Naive B cell (primary cell): ENCODE measurements at places on chromosomes 16 and 17.

DNA sequence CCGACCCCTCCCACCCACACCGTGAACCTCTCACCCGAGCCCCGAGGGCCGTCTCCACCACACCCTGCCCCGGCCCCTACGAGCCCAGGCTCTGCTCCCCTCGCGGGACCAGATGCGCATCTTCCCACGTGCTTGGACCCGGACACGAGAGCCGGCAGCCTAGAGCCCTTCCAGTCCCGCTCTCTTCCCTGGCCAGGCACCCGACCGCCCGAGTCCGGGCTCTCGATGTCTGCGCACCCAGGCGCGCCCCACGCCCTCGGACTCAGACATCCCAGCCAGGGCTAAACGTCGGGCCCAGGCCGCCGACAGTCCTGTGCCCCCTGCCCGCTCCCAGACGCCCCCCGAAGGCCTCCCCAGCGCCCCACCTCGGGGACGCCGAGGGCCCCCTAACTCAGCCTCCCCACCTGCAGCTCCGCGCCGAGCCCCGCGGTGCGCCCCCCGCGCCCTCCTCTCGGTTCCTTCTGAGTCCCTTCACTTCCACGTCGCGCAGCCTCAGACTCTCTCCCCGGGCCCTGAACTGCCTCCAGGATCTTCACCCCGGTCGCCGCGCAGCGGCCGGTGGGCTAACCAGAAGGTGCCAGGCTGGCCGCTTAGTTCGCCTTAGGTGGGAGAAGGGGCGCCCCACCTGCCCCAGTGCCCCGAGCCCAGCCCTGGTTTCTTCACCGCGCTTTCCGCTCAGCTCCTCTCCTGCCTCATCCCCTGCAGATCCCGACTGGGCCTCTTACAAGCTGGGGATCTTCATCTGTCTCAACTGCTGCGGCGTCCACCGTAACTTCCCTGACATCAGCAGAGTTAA lies 688 bp downstream of the ADAP2 start:
- peaks cover 17% of the 10 kb centered on the region for H3K4me1 ChIP-seq
- H3K4me3 ChIP-seq: peak overlapping the region; percentile 92
- H3K27ac ChIP-seq: peak overlapping the region; percentile 95
- H3K36me3 ChIP-seq: no peaks in the 10 kb centered on the region
- H3K27me3 ChIP-seq: no peaks in the 10 kb centered on the region

GRCh38 chr17:49633762-49634484 lies 44.0 kb downstream of the SPOP start:
- H3K4me1 ChIP-seq: peaks cover 23% of the 10 kb centered on the region
- H3K4me3 ChIP-seq: no peak overlapping the region
- H3K36me3 ChIP-seq: peaks cover 4% of the 10 kb centered on the region
- H3K27ac ChIP-seq: peak overlapping the region; percentile 57
- DNase-seq: no peak

DNA sequence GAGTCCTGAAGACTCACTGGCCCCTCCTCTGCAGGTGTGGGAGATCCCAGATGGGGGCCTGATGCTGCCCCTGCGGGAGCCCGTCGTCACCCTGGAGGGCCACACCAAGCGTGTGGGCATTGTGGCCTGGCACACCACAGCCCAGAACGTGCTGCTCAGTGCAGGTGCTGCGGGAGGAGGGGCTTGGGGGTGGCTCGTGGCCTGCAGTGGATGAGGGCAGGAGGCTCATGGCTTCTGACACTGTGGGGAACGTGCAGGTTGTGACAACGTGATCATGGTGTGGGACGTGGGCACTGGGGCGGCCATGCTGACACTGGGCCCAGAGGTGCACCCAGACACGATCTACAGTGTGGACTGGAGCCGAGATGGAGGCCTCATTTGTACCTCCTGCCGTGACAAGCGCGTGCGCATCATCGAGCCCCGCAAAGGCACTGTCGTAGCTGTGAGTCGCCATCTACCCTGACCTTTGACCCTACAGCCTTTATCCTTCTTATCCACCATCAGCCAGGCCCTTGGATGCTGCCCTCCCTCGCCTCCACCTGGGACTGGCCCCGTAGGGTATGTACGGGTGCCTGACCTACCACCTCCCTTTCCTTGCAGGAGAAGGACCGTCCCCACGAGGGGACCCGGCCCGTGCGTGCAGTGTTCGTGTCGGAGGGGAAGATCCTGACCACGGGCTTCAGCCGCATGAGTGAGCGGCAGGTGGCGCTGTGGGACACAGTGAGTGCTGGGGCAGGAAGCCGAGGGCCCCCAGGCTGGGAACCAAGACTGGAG lies 3.6 kb downstream of the CORO1A start:
- H3K4me3 ChIP-seq: peak overlapping the region; percentile 100
- H3K4me1 ChIP-seq: peaks cover 30% of the 10 kb centered on the region
- peak overlapping the region; percentile 92 for H3K27ac ChIP-seq
- DNase-seq: peak; percentile 62
- H3K36me3 ChIP-seq: peaks cover 18% of the 10 kb centered on the region

DNA sequence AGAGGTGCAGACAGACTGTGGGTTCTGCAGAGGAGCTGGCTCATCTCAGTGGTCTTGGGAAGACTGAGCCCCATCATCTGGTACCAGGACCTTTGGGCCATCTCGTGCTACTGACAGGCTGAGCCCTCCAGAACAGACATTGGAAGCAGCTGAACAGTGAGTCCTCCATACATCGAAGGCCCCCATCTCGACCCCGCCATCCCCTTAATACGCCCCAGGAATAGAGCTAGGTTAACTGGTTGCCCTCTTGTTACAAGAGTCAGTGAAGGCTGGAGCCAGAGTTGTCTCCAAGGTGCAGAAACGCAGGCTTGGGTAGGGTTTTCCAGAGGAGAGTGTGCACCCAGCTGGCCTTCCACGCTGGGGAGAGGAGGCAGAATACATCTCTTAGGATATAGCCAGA lies 76.0 kb downstream of the N4BP1 start:
- no peak for DNase-seq
- no peaks in the 10 kb centered on the region for H3K36me3 ChIP-seq
- no peaks in the 10 kb centered on the region for H3K27me3 ChIP-seq
- peaks cover 16% of the 10 kb centered on the region for H3K4me1 ChIP-seq
- H3K27ac ChIP-seq: peak overlapping the region; percentile 32
- no peak overlapping the region for H3K4me3 ChIP-seq

DNA sequence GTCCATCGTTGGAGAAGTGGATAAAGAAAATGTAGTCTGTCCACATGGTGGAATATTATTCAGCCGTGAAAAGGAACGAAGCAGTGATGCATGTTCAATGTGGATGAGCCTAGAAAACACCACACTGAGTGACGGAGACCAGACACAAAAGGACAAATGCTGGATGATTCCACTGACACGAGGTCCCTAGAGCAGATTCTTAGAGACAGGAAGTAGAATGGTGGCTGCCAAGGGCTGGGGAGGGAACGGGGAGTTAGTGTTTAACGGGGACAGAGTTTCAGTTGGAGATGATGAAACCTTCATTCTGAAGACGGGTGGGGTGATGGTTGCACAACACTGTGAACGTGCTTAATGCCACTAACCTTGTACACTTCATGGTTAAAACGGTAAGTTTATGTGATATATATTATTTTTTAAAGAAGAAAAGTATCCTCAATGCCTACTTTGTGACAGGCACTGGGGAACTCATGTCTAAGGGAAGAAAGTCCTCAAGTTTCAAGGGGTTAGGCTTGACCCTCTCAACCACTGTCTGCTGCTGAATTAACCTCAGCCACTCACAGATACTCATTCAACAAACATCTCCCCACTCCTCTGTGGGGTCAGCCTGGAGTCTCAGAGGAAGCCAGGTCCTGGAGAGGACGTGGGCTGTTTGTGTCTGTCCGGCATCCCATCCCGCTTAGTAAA lies 17.6 kb downstream of the C16orf74 start:
- no peaks in the 10 kb centered on the region for H3K36me3 ChIP-seq
- no peak overlapping the region for H3K4me3 ChIP-seq
- H3K27me3 ChIP-seq: no peaks in the 10 kb centered on the region
- no peak for DNase-seq
- peaks cover 59% of the 10 kb centered on the region for H3K4me1 ChIP-seq

DNA sequence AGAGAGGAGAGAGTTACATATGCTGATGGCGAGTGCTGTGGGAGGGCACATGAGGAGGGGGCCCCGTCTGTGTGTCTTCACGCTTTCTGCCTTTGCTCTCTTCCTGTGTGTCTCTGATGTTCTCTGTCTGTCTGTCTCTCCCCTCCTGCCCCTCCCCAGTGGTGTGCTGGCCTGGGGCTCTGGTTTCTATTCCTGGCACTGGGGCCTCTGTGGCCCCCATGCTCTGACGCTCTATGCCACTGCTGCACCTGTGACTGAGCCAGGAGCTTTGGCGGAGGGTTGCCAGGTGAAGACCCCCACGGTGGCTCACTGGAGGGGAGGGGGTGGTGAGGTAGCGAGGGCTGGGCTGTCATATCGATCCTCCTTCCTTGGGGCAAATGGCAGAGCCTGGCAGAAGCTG lies 24.6 kb upstream of the BRD7 start:
- peaks cover 5% of the 10 kb centered on the region for H3K4me1 ChIP-seq
- no peaks in the 10 kb centered on the region for H3K36me3 ChIP-seq
- H3K4me3 ChIP-seq: no peak overlapping the region
- no peak for DNase-seq
- peak overlapping the region; percentile 38 for H3K27ac ChIP-seq
- H3K27me3 ChIP-seq: no peaks in the 10 kb centered on the region
